Spinal cord (tissue), 10 donors: ENCODE measurements at places on chromosomes 6 and 20. TPM values are rescaled to one million over a fixed set of nuclear protein-coding genes. Genes with fewer than 3 reads are reported as not detected.
A peak's percentile ranks its signal among the peaks of the same experiment; 100 is the strongest.

Gene FUT9
- 24.8 TPM for polyA plus RNA-seq

Gene EPPIN
- 0.36 TPM for polyA plus RNA-seq

- no peak for DNase-seq
These were observed 280.3 kb downstream of the CDC5L start for GRCh38 chr6:44667668-44668390.

DNA sequence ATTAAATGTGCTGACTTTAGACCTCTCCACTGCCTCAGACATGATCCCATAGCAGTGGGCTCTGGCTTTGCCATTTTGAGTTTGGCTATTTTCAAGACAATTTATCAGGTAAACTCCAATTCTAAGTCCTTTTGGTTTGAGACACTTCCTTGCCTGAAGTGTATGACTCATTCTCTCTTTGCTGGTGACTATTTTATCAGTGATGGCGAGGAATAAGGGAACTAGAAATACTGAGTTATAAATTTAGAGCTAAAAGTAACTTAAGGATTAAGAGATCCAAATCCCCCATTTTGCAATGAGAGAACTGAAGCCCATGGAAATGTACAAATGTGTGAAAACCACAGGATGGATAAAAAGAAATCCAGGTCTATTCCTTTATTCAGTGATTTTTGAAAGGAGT is 30.9 kb upstream of the CD83 start:
- DNase-seq = no peak

GRCh38 chr20:44212792-44213191 is 2.2 kb upstream of the OSER1 start:
- no peak for DNase-seq

DNA sequence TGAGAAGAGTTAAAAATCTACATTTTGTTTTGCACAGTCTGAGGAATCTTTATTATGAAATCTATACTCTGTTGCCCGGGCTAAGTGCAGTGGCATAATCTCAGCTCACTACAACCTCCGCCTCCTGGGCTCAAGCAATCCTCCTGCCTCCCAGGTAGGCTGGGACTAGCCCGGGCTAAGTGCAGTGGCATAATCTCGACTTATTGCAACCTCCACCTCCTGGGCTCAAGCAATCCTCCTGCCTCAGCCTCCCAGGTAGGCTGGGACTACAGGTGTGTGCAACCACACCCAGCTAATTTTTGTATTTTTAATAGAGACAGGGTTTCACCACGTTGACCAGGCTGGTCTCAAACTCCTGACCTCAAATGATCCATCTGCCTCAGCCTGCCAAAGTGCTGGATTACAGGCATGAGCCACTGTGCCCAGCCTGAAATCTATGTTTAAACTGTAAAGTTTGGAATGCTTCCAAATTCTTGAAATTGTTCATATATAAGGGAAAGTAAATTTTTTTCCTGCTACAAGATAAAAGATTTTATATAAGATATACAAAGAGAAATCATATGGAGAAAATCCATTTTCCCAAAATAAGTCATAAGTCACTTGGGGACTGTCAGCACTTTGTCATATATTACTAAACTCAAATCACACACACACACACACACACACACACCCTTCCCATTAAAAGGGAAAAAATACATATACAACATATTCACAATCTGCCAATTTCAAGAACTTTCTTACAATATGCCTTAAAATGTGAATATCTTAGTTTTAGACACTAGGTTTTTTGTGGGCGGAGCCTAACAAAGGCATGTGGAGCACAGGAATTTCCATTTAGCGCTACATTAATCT is 19.4 kb downstream of the PTPRK start:
- no peak for DNase-seq

DNA sequence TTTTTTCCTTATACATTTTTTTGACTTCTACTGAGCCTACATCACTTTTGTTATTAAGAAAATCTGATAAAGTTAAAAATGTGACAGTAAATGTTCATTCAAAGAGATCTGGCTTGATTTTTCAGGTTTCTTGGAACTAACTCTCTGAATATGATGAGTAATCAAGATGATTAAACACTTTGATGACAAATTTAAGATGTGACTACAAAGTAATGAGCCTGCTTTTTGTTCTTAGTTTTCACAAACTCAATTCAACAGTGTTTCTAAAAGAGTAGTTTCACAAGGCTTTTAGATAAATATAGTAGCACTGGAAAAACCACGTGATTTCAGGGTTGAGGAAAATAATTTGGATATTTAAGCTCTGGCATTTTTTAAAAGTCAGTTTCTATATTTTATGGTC is 37.9 kb upstream of the HDDC2 start:
- no peak for DNase-seq

- no peak for DNase-seq
These were observed 249.7 kb upstream of the SYNCRIP start for GRCh38 chr6:85892346-85892745.

DNA sequence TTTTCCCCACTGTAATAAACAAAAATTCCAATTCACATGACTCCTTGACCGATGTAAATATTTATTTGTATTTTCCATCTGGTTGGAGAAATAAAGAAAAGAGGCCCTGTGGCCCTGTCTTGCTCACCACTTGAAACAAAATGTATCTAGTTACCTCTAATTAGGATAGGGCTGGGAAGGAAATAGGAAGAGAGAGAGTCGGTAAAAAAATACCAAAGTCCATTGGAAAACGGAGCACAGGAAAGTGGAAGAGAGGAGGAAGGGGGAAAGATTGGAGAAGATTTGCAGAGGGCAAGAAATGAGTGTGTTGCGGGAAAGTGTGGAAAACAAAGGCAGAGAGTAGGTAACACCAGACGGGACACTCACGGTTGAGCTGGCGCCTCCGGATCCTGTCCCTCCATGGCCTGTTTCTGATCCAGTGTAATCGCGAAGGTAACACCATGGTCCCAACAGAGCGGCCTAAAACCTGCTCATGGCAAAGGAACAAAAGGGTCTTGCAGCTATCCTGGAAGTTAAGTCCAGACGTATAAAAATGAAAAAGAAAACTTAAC is 105.8 kb upstream of the RIPOR2 start:
- no peak for DNase-seq

Gene GOPC
- polyA plus RNA-seq = 53.2 TPM

- DNase-seq = no peak
These were observed 17.9 kb upstream of the CHMP4B start for GRCh38 chr20:33793011-33793931.

- no peak for DNase-seq
These were observed 123.3 kb downstream of the PXDC1 start for GRCh38 chr6:3627956-3628835.

DNA sequence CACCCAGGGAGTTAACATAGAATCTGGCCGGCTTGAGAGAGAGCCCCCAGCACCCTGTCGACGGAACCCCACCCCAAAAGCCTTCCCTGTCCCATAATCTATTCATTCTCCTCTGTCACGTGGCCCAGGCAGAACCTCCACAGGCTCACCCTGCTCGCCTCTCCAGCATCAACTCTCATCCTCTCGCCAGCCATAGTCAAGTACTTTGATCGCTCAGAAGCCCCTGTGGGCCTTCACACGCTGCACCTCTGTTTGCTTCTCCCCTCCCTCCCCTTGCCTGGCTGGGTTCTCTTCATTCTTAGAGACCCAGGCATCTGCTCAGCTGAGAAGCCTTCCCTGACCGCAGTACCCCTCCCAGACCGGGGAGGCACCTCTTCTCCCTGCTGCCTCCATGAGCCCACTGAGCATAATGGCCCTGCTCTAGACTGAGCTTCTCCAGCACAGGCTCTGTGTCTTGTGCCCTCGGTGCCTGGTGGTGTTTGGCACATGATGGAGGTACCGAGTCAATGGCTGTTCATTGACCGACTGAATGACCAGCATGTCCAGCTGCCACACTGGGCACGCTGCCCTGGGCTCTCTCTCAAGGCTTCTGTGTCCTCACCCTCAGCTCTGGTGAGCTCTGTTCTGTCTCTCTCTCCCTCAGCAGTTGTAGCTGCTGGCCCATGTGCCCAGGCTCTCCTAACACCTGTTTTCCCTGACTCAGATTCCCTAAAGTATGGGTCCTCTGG is 33.7 kb downstream of the PKIG start:
- peak; percentile 32 for DNase-seq

DNA sequence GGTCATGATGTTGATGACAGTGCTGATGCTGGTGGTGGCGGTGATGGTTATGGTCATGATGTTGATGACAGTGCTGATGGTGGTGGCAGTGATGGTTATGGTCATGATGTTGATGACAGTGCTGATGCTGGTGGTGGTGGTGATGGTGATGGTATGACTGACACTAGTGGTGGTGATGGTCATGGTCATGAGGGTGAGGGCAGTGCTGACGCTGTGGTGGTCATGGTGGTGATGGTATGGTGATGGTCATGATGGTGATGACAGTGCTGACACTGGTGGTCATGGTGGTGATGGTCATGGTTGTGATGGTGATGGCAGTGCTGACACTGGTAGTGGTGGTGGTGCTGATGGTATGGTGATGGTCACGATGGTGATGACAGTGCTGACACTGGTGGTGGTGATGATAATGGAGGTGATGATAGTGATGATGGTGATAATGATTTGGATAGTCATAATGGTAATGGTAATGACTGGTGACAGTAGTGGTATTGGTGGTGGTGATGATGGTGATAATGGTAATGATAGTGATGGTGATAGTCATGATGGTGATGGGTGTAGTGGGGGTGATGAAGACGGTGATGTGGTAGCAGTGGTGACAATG is 206.2 kb downstream of the CDH4 start:
- no peak for DNase-seq

GRCh38 chr6:25777856-25778649 is 23.5 kb downstream of the SLC17A4 start:
- no peak for DNase-seq

DNA sequence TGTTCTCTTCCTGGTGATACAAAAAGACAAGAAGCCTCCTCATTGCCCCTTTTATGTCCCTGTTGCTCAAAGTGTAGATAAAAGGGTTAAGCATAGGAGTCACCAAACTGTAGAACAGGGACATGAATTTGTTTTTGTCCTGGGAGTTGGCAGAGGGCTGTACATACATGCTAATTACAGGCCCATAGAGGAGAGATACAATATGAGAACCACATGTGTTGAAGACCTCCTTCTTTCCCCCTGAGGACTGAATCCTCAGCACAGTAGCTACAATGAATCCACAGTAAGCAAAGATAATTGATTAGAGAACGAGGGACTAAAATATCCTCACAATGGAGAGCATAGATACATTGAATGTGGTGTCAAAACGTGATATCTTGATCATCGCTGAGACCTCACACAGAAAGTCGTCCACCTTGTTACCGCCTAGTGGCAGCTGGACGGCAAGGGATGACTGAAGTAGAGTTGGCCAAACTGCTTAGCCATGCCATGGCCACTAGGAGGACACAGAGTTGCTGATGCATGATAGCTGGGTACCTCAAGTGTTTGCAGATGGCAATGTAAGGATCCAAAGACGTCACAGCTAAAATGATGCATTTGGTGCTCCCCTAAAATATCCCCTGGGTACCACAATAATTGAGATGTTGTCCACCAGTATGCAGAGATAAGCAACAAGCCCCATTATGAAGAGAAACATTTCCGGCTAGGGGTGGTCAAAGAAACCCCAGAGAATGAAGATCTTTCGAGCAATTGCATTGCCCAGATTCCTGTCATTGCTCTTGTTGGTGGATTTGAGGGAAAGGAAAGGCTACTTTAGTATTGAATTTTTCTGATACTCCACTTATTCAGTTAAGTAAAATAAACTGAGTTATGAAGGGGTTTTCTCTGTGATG is 15.0 kb downstream of the OR2B3 start:
- DNase-seq = no peak

Gene NKX2-4
- not detected for polyA plus RNA-seq

DNA sequence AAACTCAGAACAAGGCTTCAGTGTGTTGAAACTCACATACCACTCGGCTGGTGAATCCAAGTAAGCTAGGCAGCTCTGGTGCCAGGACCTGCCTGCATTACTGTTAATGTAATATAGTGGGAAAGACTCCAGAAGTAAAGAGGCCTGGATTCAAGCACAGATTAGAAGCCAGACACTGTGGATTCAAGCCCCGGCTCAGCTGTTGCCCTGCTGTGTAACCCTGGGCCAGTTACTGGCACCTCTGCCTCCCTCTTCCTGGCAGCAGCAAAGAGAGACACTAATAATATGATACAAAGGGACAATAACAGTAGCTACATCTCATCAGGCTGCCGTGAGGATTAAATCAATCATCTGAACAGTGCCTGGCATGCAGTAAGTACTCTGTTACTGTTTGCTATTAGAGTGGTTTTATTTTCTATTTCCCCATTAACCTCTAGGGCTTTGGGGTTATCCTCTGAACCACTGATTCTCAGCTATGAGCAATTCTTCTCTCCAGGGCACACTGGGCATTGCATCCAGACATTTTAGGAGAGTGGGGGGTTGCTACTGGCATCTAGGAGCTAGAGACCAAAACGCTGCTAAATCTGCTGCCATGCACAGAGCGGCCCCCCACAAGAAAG is 92.9 kb downstream of the ZMYND8 start:
- DNase-seq = peak; percentile 57

DNA sequence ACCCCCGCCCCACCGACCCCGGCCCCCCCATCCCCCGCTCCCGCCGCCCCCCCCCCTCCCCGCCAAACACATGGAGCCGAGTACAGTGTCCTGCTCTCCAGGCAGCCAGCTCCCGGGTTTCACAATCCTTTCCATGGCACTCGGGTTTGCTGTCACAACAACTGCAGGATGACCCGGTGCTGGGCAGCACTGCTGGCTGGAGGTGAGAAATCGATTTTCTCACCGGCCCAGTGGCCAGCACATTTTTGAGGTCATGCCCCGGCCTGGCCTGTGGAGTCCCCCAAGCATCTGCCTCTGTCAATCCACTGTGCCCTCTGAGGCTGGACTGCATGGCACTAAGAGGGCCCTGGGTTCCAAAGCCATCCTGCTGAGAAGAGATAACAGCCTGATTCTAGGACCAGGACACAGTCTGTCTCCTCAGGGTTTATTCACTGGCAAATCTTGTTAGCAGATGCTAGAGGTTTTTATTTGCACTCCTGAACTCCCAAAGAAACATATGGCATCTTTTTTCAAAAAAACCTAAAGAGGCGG is 129.5 kb downstream of the NFATC2 start:
- no peak for DNase-seq

Gene SLC52A3
- polyA plus RNA-seq = 1.1 TPM

DNA sequence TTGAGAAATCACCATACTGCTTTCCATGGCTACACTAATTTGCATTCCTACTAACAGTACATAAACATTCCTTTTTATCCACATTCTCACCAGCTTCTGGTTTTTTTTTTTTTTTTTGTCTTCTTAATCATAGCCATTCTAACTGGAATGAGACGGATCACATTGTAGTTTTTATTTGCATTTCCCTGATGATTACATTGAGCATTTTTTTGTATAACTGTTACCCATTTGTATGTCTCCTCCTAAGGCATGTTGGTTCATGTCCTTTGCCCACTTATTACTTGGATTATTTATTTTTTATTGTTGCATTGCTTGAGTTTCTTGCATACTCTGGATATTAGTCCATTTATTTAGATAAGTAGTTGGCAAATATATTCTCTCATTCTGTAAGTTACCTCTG is 258.0 kb downstream of the MEI4 start:
- DNase-seq = no peak

Gene FAM83D
- polyA plus RNA-seq = 11.6 TPM

GRCh38 chr20:37921341-37921929 is 18.5 kb downstream of the VSTM2L start:
- no peak for DNase-seq
